ENCODE measurements at places on chromosomes 6 and 20.

DNA sequence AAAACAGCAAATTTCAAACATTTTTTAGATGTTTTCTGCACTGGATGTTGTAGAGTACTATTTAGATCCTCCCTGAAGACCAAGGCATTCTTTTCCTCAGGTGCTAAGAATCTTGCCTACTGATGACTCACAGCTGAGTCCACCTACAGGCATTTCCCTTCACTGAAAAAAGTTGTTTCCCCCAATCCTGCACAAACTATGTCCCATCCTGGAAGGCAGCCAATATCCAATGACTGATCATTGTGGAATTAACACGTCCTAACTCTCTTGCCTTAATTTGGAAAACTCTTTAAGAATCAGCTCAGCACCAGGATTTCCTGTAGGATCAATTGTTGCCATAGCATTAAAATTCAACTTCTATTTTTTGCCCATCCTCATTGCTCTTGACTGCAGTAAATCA is 268.4 kb upstream of the IRAK1BP1 start:
- DNase-seq = no peak

DNA sequence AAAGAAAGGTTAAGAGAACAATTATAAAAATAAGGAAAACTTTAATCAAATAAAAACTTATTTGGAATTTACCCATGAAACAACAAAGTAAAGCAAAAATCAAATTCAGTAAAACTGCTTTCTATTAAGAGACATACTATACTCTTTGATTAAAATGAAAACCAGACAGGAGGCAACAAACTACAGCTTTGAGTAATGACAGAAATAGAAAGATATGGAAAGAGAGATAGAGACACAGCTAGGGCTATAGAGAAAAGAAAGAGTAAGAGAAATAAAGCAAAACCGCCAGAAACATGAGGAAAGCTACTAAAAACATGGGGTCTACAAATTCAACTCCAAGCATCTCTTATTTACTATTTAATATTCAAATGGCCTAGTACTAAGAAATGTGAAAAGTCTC is 67.6 kb downstream of the PHIP start:
- DNase-seq = no peak

DNA sequence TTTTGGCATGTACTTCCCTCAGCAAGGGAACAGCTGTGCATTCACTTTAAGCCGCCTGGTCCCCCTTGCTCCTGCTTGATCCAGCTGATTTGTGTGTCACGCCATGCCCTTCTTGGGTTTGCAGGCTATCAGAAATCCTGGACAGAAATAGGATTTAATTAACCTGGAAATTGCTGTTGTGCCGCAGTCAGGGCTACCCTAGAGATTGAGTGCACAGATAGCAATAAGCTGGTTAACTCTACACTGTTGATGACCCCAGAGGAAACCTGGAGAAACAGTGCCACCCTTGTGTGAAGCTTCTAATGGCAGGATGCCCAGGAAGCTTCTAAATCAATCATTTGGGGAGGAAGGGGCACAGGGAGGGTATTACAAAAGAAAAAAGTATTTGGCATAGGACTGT is 199.0 kb downstream of the JARID2 start:
- DNase-seq = no peak

DNA sequence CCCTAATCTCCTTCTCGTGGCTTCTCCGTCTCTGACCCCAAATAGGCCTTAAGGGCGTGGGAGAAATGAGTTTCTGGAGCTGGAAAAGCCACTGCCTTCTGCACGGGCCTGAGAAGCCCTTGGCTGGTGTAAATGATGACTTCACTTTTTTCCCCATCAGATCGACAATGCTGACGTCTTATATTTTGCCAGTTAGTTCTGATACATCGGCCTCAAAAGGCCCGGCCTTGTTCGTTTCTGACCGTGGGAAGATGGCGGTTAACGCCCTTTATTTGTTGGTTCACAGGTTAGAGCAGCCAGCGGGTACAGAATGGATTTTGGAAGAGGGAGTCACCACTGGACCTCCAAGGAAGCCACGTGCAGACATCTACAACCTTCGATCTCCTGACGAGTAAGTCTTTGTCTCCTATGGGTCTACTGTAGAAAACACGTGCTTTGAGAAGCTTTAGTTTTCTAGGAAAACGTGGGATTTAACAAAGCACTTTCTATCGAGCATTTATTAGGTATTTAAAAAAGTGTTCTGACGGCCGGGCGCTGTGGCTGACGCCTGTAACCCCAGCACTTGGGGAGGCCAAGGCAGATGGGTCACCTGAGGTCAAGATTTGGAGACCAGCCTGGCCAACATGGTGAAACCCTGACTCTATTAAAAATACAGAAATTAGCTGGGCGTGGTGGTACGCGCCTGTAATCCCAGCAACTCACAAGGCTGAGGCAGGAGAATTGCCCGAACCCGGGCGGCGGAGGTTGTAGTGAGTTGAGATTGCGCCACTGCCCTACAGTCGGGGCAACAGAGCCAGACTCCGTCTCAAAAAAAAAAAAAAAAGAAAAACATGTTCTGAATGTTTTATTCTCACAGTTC is 1.2 kb upstream of the ZNFX1 start:
- DNase-seq = no peak

DNA sequence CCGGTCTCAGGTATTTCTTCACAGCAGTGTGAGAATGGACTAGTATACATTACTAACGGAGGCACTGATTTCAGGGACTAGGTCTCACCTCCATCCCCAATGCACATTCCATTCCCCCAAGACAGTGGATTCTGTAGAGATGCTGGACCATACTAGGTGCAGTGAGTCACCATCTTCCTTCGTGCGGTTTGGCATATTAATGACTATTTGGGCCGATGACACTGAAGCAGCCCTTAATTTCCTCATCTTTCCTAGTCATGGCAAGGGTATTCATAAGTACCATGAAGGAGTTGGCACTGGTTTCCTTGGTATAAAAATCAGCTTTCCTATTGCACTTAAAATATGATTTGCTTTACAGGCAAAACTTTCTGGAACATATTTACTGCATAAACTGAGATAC is 121.4 kb upstream of the TRAF3IP2 start:
- no peak for DNase-seq

GRCh38 chr6:152846825-152847224 is 96.2 kb downstream of the VIP start:
- DNase-seq = no peak

DNA sequence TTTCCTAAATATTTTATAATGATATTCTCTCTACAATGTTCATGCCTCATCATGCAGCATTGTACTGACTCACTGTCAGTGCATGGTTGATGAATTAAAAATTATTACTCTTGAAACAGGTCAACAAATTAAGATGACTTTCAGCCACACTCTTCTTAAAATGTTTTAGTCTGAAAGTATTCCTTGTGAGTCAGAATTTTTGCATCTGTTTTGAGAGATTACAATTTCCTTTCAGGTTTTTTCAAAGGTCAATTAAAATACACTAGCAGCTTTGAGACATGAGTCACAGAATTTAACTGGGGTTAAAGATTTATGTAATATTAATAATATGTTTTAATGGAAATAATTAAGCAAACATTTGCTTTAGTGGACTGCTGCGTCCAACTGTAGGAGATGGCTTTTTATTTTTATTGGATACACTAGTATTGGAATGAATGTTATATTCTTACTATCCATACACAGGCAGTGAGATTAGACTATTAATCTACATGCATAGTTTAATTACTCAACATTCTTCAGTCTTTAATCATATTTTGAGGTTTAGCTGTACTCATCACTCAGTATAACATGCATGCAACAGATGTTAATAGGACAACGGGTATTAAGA is 9.7 kb downstream of the COL12A1 start:
- no peak for DNase-seq

DNA sequence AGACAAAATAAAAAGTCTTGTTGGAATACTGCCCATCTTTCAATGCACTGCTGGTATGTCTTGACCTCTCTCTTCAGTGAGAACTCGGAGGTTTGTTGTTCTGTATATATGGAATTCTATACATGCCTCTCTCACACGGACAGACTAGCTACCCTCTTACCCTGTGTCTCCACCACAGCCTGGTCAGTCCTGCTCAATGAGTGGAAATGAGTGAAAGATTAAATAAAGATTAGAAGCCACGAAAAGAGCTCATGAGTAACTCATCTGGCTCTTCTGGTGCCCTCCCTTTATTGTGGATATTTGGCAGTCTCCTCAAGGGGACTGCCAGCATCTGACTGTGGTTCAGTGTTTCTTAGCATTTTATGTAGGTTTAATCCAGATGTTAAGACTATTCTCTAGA is 262.8 kb upstream of the MAP3K7 start:
- DNase-seq = no peak

- DNase-seq = no peak
These were observed 22.1 kb downstream of the DAAM2 start for GRCh38 chr6:39814236-39814635.

DNA sequence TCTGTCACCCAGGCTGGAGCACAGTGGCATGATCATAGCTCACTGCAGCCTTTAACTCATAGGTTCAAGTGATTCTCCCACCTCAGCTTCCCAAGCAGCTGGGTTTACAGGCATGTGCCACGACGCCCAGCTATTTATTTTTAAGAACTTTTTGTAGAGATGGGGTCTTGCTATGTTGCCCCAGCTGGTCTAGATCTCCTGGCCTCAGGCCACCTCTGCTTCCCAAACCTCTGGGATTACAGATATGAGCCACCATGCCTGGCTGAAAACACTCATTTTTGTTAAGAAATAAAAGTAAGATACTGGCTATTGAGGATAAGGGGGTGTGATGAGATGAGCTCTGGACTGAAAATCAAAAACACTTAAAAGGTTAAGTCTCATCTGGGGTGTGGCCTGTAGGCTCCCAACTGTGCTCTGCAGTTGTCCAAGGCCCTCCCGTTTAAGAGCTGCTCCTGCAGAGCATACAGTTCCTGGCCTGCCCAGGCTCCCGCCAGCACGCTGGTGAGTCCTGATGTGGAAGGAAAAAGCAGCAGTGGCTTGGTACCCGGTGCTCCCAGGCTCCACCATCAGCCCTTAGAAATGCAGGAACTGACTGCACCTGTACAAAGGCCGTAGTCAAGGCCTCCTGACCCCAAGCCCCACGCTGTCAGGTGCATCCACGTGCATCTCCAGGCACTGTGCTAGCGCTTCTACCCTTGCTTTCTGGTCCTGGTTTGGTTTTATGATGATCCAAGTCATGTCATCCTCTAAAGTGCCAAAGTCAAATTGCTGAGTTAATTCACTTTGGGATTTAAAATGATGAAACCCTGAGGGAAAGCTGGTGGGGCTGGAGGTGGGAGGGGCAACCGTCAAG is 111.5 kb downstream of the TMEM242 start:
- DNase-seq = no peak

DNA sequence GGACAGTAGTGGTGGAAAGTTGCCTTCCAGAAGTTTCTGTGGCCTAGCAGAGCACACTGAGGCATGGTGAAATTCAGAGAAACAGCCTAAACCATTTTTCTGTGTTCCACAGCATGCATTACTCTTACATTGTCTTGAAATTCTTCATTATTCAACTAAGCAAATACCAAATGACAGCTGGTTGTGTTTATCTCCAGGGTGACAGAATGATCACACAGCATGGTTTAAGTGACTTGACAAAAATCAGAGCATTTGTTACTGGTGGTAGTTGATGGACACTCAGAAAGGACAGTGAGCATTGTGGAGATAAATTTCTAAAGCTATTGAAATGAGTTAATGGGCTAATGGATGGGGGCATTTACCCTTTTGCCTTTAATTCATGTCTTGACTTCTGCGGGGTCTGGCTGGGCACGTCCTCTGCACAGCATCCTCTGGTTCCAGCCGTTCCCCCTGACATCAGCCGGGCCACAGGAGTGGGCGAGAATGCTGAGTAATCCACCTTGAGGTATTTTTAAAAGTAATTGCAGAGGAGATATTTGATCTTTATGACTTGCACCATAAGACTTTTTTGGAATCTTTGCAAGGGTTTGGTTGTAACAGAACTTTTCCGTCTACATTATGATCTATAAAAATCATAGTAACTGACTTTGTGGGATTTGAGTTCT is 78.9 kb upstream of the SCP2D1 start:
- DNase-seq = no peak

GRCh38 chr6:142292166-142292924 is 9.5 kb upstream of the ADGRG6 start:
- no peak for DNase-seq

DNA sequence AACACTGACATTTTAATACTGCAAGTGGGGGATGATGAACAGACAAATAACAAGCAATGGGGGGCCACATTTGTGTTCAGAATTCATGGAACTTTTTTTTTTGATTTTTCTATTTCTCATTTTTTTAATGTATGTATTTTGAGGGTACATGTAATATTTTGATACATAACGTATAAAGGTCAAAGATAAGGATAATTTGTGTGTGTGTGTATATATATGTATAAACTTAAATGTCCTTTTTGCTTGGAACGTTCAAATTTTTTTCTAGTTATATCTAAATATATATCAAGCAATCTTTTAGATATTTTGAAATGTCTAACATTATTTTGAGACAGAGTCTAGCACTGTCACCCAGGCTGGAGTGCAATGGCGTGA is 12.3 kb upstream of the ZNF311 start:
- no peak for DNase-seq
